OCI-M1 (cell line): ENCODE measurements at places on chromosomes 3 and 15.

- DNase-seq, result no peak
Observed at GRCh38 chr3:50481992-50482391, 21.4 kb downstream of the CACNA2D2 start.

DNA sequence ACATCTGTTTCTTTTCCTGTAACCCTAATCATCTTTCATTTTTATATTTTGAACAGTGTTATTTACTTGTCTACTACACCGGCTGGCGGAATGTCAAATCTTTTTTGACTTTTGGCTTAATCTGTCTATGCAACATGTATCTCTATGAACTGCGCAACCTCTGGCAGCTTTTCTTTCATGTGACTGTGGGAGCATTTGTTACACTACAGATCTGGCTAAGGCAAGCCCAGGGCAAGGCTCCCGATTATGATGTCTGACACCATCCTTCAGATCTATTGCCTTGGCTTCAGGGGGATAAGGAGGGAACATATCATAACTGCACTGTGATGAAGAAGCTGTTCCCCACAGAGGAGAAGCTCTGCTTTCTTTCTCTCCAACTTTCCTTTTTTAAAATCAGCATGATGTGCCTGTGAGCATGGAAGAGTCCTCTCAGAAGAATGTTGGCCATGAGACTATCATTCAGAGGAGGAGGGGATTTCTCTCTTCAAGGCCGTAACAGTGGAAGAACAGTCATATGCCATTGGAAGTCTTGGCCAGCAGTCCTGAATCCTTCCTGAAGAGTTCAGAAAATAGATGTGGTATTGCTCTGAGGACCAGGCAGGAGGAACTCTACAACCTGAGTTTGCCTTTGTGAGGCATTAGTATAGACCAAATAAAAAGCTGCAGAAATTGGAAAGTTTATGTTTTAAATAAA, 69.9 kb downstream of the SEC22A start:
- no peak for DNase-seq

GRCh38 chr3:53102601-53103147, 27.6 kb downstream of the RFT1 start:
- peak; percentile 88 for DNase-seq

DNA sequence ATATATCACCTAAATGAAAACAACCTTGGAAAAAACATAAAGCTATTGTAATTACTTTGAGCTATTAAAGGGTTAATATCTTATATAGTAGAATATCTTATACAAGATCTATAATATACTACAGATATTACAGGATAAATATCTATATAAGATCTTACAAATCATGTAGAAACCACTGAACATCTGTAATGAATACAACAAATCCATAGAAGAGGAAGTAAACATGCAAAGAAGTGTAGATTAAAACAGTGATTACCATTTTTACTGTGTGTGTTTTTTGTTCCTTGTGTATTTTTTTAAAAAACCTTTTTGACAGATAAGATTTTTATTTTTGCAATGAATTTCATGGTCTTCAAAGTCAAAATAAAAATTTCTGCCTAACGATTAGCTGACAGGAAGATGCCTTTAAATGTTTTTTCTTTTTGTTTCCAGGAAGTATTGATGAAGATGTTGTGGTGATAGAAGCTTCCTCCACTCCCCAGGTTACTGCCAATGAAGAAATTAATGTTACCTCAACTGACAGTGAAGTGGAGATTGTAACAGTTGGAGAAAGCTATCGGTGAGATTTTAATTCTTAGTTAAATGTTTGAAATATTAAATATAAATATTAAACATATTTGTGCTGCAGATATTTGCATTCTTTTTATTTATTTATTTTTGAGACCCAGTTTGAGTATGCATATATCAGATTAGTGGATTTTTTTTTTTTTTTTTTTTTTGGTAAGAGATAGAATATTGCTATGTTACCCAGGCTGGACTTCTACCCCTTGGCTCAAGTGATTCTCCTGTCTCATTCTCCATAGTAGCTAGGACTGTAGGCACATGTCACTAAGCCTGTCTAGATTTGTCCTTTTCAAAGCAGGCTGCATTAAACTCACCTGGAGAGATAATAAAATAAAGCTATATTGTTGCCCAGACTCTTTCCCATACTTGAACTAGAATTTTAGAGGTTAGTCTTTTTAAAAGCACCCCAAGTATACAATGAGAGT, 52.8 kb upstream of the CCNB2 start:
- DNase-seq, result no peak

GRCh38 chr3:182913889-182914288, 66.4 kb downstream of the DCUN1D1 start:
- no peak for DNase-seq

GRCh38 chr3:135310317-135310716, 515.3 kb downstream of the EPHB1 start:
- DNase-seq, result no peak

GRCh38 chr3:180743813-180744590, 64.7 kb upstream of the CCDC39 start:
- no peak for DNase-seq

GRCh38 chr3:115624029-115624741, 875 bp downstream of the GAP43 start:
- DNase-seq, result no peak

DNA sequence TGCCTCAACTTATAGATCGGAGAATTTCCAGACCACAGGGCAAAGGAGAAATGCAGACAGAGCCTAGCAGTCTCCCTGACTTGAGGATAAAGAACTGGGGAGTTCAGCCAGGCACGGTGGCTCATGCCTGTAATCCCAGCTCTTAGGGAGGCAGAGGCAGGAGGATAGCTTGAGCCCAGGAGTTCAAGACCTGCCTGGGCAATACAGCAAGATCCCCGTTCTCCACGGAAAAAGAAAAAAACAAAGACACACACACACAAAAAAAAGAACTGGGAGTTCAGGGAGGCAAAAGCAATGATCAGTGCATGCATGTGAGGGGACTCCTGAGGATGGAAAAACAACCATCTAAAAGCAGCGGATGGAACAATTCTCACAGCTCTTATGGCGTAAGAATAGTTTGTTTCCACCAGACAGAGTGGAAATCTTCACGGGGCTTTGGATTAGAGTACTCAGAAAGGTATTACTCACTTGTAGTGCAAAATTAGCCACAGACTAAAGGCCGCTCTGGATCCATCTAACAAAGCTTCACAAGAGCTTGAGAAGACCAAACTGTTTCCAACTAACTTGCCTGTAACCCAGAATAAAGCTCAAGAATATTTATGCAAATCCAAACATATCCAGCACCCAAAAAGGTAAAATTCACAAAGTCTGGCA, 16.3 kb downstream of the SEC11A start:
- no peak for DNase-seq

GRCh38 chr3:175155172-175155571, 296.0 kb downstream of the NAALADL2 start:
- DNase-seq, result no peak

DNA sequence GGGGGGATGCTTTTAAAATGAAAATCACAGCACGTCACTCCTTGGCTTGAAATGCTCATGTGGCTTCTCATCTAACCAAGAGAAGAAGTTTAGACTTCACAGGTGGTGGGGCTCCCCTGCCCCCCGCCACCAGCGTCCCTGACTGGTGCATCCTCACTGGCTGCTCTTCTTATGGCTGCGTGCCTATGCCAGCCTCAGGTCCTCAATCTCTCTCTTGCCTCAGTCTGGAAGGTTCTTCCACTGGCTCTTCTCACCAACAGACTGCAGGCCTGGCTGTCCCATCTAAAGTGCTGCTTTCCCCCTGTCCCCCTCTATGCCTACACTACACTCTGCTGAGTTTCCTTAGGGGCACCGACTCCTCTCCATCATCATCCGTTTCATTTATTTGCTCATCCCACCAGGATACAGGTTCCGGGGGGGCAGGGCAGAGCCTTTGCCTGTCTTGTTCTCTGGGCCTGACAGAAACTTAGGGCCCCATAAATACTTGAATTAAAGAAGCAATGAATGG, 20.6 kb downstream of the ABTB1 start:
- DNase-seq, result no peak

DNA sequence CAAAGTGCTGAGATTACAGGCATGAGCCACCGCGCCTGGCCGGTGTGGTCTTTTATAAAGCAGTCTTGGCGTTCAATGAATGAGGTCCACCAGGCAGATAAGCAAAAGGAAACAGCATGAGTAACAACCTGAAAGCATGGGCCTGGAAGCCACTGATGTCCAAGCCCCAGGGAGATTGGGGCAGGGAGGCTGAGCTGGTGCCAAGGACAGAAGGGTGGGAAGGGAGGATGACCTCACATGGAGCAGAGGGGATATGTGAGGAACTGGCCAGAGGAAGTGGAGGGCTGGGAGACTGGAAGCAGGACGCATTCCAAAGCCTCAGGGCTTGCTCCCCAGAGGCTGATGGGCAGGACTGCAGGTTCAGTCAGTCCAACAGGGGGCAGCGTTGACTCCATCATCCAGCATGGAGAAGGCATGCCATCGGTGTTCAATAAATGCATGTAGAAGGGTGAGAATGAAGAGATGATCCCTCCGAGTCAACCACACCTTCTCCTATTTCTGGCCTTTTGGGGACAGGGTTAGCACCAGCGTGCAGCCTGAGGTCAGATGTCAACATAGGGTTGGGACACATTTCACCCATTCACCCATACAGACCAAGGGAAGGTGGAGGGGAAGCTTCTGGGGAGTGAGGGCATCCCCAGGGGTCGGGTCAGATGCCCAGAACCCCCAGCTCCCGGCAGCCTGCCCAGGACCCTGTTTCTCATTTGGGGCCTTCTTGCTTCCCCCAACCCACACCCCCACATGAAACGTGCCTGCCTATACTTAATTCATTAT, 14.8 kb downstream of the MYL3 start:
- no peak for DNase-seq

GRCh38 chr3:172530101-172530561, 6.9 kb upstream of the TNFSF10 start:
- no peak for DNase-seq

GRCh38 chr3:94115482-94115881, 52.6 kb downstream of the NSUN3 start:
- DNase-seq, result peak; percentile 63

- DNase-seq, result no peak
Observed at GRCh38 chr15:68278345-68278594, 725 bp downstream of the FEM1B start.

GRCh38 chr15:67927501-67928168, 87.8 kb upstream of the RNU6-1 start:
- DNase-seq, result no peak

GRCh38 chr3:31613654-31614053, 80.9 kb downstream of the STT3B start:
- DNase-seq, result no peak

GRCh38 chr15:73485372-73485771, 42.4 kb downstream of the REC114 start:
- DNase-seq, result peak; percentile 17

- DNase-seq, result no peak
Observed at GRCh38 chr15:99268431-99268830, 17.1 kb downstream of the LRRC28 start.

GRCh38 chr3:171199473-171199829, 172.9 kb upstream of the SLC2A2 start:
- no peak for DNase-seq

DNA sequence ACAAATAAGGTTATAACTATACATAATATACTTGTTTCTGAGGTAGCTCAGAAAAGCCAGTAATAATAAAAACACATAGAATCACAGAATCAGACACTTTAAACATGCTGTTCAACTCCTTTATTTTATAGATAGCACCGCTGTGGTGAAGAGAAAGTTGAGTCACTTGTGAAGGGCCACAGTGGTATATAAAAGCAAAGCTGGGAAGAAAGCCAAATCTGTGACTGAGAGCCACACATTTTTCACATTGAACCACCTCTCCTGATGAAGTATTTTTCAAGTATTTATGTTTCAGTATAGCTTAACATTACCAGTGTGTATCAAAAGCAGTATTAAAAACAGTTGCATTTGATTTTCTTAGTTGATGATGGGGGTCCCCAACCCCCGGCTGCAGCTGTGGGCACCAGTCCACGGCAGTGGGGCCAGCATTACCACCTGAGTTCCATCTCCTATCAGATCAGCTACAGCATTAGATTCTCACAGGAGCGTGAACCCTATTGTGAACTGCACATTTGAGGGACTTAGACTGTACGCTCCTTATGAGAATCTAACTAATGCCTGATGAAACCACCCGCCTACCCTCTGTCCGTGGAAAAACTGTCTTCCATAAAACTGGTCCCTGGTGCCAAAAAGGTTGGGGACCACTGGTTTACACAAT, 46.2 kb downstream of the TBL1XR1 start:
- peak; percentile 63 for DNase-seq

DNA sequence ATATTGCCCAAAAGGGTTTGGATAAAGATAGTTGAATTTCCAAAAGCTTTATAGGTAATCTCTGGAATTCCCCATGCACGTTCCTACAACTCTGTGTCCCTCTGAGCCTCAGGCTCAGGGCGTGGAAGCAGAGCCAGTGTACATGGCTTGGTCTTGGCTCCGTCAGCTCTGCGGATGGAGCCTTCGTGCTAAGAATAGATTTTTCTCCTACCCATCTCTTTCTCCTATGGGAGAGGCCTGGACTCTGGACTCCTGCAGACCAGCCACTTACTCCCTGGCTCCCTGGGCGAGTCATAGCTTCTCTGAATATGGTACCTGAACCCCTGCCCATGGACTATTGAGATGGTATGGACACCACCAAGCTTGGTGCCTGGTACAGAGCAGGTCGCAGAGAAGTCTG, 99.9 kb downstream of the EEFSEC start:
- DNase-seq, result no peak

GRCh38 chr15:48282216-48282615, 49.0 kb upstream of the DUT start:
- DNase-seq, result no peak

- peak; percentile 88 for DNase-seq
Observed at GRCh38 chr15:74790080-74790916, 8.4 kb downstream of the CSK start.

DNA sequence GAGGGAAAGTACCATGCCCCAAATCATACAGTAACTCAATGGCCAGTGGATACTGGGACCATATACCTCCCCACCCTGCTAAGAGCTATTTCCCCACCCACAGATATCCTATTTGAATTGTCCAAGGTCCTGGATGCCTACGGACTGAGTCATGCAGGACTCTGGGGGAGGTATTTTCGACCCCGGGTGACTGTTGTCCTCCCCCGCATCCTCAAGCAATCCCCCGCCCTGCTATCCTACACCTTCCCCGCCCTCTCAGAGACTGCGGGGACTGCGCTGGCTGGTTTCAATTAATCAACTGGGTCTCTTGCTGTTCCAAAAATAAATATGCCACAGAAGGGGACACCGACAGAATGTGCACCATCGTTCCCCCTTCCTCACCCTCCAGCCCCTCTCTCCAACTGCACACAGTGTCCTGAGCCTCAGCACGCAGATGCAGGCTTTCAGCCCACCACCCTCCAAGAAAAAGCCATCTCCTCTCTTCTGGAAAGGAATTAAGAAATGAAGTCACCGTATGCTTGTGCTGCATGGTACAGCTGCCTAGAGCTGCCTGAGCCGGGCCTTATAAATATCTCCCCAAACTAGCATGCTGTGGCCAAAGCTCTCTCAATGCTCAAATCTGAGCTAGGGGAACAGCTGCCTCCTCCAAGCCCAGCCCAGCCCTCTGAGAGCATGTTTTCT, 8.1 kb downstream of the CAV3 start:
- DNase-seq, result peak; percentile 36
